Kidney (tissue), 22 donors: ENCODE measurements at places on chromosomes 1 and 21.
A peak's percentile ranks its signal among the peaks of the same experiment; 100 is the strongest.

- no peak overlapping the region for H3K4me3 ChIP-seq
- no peak overlapping the region for H3K27ac ChIP-seq
- H3K36me3 ChIP-seq: no peaks in the 10 kb centered on the region
- H3K4me1 ChIP-seq: peaks cover 2% of the 10 kb centered on the region
- no peak for DNase-seq
Measured at GRCh38 chr21:43277481-43278351, 108.9 kb downstream of the CRYAA start.

DNA sequence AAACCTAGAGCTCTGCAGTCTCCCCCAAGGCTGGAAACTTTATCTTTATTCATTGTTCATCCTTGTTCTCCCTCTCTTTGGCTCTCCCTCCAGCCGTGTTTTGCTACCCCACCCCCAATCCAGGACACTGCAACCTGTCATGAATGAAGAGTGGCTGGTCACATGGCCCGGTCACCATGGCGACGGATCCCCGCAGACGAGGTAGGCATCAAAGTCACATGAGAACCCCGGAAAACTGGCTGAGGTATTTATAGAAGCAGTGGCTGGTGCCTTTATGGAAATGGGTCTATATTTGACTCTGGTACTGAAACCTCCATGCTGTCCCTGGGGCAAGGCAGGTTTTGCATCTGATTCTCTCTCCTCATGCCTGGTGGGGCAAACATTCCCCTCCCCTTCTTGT lies 13.4 kb upstream of the SLC6A17 start:
- H3K27me3 ChIP-seq: peaks cover 14% of the 10 kb centered on the region
- peak; percentile 49 for DNase-seq
- no peak overlapping the region for H3K27ac ChIP-seq
- H3K4me3 ChIP-seq: no peak overlapping the region
- no peaks in the 10 kb centered on the region for H3K36me3 ChIP-seq

- H3K36me3 ChIP-seq: peaks cover 15% of the 10 kb centered on the region
- no peaks in the 10 kb centered on the region for H3K27me3 ChIP-seq
- no peak overlapping the region for H3K27ac ChIP-seq
- H3K4me1 ChIP-seq: no peaks in the 10 kb centered on the region
- no peak for DNase-seq
Measured at GRCh38 chr1:226643611-226644540, 95.2 kb downstream of the ITPKB start.

DNA sequence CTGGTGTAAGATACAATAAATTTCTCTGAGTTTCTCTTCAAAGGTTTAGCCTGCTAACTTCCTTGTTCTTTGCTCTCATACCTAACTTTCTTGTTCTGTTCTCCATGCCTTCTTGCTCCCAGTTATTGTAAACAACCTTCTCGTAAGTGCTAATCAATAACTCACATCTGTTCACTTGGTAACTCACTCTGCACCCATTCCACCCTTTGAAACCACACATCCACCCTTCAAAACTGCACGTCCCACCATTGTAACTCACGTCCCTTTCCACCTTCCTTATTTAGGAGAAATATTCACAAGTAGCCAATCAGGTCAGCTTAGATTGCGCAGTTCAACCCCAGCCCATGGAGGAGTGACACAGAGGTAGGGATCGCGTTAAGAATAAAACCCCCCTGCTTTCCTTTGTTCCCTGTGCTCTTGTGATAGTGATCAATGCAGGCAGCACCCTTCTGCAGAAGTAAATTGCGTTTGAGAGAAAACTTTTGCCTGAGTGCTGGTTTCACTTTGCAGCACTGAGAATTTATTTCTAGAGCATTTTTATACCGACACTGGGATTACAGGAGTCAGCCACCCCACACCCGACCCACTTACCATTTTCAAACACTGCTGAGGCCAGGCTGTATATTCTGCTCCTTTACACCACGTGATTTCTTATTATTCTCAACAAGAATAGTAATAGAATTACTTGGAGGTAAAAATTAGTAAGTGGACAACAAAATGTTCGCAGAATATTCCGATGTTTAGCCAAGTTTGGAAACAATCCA lies 789.2 kb upstream of the RGS18 start:
- no peaks in the 10 kb centered on the region for H3K4me1 ChIP-seq
- no peaks in the 10 kb centered on the region for H3K36me3 ChIP-seq
- DNase-seq: no peak
- H3K4me3 ChIP-seq: no peak overlapping the region

DNA sequence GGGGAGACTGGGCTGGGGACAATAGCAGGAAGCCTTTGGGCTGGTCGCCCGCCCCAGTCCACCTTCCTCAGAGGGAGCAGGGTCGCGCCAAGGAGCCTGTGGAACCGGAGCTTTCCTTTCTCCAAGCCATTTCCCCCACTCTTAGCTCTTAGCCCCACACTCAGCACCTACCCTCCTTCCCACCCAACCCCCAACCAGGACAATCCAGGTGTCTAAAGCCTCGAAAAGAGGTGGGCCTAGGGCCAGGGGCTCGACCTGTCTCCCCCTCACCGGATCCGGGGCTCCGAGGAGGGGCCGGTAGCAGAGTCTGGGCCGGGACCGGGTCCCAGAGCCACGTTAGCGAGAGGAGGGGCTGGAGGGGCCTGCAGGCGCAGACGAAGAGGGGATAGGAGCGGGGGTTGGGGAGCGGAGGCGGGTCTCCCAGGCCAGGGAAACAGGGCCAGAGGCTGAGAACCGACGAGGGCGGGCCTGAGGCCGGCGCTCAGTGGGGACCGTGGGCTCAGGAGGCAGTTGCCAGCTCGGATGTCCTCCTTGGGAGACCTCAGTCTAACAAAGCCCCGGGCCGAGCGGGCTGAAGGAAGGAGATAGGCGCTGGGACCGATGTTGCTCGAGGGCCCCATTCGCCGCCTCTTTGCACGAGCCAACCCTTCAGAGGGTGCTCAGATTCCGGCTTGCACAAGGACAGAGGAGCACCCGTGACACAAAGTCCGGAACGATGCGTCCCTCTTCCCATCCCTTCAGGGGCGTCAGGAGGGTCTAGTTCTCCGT lies 943 bp downstream of the SEMA6C start:
- no peaks in the 10 kb centered on the region for H3K27me3 ChIP-seq
- peak overlapping the region; percentile 68 for H3K4me3 ChIP-seq
- no peak for DNase-seq
- no peak overlapping the region for H3K27ac ChIP-seq

DNA sequence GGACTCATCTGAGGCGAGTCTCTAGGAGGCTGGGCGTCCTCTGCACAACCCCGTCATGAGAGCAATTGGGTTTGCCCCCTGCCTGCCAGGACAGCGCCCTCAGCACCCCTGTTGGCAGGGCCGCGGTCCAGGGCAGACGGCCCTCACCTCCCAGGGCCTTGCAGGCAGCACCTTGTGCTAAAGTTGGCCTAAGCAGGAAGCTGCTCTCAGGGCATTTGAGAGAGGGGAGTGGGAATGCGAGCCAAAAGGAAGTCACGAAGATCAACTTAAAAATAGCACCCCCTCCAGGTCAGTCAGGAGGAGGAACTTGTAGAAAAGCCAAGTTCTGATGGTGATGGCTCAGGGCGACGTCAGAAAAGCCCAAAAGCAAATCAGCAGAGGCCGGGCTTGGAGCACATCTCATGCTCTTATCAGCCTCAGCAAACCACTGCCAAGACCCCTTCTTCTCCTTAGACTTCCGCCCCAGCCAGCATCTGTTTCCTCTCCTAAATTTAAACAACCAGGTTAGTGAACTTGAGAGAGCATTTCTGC lies 12.6 kb upstream of the ADORA3 start:
- no peak for DNase-seq
- H3K4me1 ChIP-seq: no peaks in the 10 kb centered on the region
- H3K27ac ChIP-seq: peak overlapping the region; percentile 68
